Pancreas (tissue), 10 donors: ENCODE measurements at places on chromosomes 11 and 22. TPM values are rescaled to one million over a fixed set of nuclear protein-coding genes. Genes with fewer than 3 reads are reported as not detected.

ZNF408 gene
- total RNA-seq, result 4.3 TPM

USP35 gene
- total RNA-seq, result 5.8 TPM

C11orf42 gene
- total RNA-seq, result not detected

JHY gene
- 2.6 TPM for total RNA-seq

TPBGL gene
- 0.28 TPM for total RNA-seq

SERPING1 gene
- 172 TPM for total RNA-seq

GRCh38 chr11:114441921-114442320 lies 2.7 kb downstream of the REXO2 start:
- peaks cover 11% of the 10 kb centered on the region for H3K36me3 ChIP-seq
- no peak for DNase-seq
- H3K27ac ChIP-seq, result no peak overlapping the region
- H3K4me3 ChIP-seq, result no peak overlapping the region

DNA sequence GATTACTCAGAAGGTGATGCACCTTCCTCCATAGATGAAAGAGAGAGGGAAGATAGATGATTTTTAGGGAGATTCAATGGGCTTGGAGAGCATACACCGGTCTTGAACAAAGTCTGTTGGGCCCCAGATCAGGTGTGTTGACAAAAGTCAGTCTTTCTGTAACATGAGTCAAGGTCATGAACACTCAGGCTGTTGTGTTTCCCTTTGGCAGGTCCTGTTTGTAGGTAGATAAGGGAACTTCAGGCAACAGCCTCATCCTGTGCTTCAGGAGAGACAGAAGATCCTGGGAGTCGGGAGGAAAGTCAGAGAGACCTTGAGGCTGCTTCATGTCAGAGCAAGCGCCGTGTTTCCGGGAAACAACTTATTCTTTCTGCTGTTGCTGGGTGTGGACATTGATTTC lies 703.1 kb downstream of the BRD1 start:
- DNase-seq, result no peak
- H3K4me1 ChIP-seq, result peaks cover 8% of the 10 kb centered on the region
- no peak overlapping the region for H3K4me3 ChIP-seq
- no peaks in the 10 kb centered on the region for H3K27me3 ChIP-seq
- H3K27ac ChIP-seq, result no peak overlapping the region

DNA sequence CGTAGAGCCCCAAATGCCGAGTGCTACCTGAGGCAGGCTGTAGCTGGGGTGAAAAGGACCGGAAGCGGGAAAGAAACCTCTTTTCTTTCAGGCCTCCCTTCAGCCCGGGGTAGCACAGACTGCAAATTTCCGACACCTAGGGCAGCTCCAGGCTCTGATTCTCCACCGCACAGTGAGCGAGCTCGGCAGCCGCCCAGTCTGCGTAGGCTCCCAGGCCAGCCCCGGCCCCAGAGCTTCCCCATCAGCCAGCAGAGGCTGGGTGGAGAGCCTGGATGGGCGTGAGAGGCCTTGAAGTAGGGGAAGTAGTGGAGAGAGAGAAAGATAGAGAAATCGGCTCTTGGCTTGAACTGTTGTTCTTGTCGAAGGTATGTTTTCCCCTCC lies 9.3 kb upstream of the PAX6 start:
- no peak for DNase-seq
- H3K27me3 ChIP-seq, result peaks cover 6% of the 10 kb centered on the region
- H3K27ac ChIP-seq, result peak overlapping the region; percentile 22

DNA sequence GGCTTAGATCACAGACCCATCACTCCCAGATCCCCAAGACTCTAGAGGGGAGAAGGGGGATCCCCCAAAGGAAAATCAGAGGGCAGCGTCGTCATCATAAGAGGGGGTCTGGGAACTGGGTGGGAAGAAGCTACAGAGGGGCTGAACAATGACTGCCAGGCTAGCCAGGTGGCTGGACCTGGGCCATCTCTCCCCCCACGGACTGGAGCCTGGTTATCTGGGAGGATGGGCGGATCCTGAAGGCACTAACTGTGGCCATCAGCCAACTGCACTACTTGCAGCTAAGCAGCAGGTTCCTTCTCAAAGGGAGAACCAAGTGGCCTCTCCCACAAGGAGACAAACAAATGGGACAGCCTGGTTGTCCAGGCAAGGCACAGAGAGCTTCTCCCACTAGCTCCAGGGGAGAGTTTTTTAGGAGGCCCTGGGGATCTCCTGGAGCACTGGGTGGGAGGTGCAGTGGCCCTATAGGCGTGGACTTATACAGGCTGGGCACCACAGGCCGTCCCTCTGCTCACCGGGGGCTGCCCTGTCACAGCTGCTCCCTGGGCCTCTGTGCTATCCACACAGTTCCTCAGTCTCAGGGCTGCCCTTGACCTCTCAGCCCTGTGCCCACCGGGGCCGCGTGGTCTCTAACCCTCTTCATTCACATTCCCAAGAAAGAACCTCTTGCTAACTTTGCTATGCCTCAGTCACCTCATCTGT lies 15.4 kb downstream of the P2RY6 start:
- no peak overlapping the region for H3K27ac ChIP-seq
- no peak overlapping the region for H3K4me3 ChIP-seq
- no peaks in the 10 kb centered on the region for H3K36me3 ChIP-seq
- no peak for DNase-seq
- no peaks in the 10 kb centered on the region for H3K4me1 ChIP-seq

DNA sequence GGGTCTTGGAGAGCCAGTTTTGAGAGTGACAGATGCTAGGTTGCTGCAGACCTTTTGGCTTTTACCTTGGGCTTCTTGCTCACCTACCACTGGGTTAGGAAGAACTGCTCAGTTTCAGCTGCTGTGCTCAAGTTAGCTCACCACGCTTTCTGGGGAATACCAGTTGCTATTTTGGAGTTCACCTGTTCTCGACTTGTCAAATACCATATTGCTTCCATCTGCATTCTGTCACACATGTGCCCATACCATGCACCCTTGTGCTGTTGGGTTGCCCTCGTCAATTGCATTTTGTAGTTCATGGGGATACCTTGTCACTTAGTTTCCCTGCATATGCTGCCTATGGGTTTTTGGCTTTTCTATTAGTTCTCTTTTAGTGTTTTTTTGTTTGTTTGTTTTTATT lies 23.0 kb upstream of the BARX2 start:
- no peak for DNase-seq
- H3K27ac ChIP-seq, result no peak overlapping the region
- no peaks in the 10 kb centered on the region for H3K36me3 ChIP-seq
- H3K4me3 ChIP-seq, result no peak overlapping the region

DNA sequence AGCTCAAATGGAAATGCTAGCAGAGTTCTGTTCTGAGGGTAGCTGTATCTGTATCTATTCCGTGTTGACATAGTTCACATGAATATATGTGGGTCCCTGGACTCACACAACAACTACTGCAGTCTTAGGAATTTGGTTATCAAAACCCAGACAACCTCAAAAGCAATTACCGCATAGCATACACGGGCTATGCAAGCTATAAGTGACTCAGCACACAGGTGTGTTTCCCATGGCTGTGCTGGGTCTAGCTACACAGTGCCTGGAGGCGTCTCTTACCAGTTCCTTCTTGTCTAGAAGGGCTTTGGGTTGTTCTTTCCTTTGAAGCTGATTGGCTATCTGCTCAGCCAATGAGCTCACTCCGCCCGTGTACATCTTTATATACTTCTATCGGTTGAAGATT lies 98.2 kb upstream of the BID start:
- no peaks in the 10 kb centered on the region for H3K4me1 ChIP-seq
- DNase-seq, result no peak
- H3K27ac ChIP-seq, result no peak overlapping the region
- no peaks in the 10 kb centered on the region for H3K27me3 ChIP-seq

GRCh38 chr22:20315337-20316216 lies 4.3 kb downstream of the DGCR6L start:
- H3K4me1 ChIP-seq, result peaks cover 6% of the 10 kb centered on the region
- no peak overlapping the region for H3K27ac ChIP-seq
- H3K36me3 ChIP-seq, result no peaks in the 10 kb centered on the region
- no peak overlapping the region for H3K4me3 ChIP-seq
- H3K27me3 ChIP-seq, result no peaks in the 10 kb centered on the region

GRCh38 chr11:10355257-10355661 lies 50.4 kb downstream of the ADM start:
- H3K4me1 ChIP-seq, result peaks cover 15% of the 10 kb centered on the region
- DNase-seq, result no peak
- no peaks in the 10 kb centered on the region for H3K27me3 ChIP-seq
- H3K36me3 ChIP-seq, result no peaks in the 10 kb centered on the region
- H3K27ac ChIP-seq, result no peak overlapping the region
- H3K4me3 ChIP-seq, result no peak overlapping the region

DNA sequence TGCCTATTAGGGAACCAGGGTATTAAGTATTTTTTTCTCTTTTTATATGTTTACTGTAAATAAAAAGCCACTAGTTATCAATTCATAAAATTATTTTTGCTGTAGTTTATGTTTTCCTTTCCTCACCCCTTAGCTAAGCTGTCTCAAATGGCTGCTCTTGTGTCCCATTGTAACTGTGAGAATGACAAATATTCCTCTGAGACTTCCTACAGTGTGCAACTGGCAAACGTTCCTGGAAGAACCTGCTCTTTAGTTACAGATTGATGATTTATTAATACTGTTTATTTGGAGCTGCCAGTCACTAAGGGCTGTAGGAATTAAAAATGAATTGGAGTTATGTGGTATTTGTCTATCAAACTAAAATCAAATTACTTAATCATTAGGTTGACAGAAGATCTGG lies 675.4 kb upstream of the ARHGAP42 start:
- no peak overlapping the region for H3K4me3 ChIP-seq
- peak overlapping the region; percentile 24 for H3K27ac ChIP-seq
- no peaks in the 10 kb centered on the region for H3K27me3 ChIP-seq

DNA sequence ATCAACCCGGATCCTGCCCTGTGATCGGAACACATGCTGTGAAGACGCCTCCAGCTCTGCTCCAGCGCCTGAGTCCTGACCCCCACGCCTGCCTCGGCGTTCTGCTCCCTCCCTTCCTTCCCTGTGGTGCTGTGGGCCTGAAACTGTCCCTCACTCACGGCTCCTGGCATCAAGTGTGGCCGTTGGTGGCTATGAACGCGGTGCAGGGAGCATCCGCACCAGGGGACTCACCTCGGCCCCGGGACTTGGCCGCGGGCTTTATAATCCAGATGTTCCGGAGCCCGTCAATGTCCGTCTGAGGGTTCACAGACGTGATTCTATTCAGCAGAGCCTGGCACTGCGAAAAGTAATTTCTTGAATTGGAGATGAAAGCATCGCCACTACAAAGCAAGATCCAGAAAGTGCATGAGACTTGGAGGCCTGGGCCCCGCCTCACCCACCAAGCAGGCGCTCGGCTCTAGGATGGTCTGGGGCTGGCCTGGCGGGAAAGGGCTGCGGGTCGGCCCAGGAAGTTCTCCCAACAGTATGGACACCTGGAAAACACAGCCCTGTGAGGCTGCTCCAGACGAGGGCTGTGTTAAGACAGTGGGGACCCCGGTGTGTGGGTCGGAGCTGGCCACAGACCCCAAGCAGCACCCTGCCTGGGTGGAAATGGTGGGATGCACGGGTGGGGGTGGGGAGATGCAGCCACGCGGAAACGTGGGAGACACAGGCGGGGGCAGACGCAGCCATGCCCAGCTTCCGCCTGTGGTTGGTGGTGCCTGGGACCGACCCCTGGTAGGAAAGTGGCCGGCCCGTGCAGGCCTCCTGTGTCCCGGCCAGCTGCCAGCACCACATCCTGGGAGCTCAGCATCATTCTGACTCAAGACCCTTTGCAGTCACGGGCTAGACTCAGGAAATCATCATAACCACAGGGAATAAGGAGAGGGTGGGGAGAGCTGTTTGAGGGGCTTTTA lies 21.8 kb upstream of the IL17REL start:
- no peak for DNase-seq
- H3K27me3 ChIP-seq, result no peaks in the 10 kb centered on the region
- H3K27ac ChIP-seq, result no peak overlapping the region
- H3K4me1 ChIP-seq, result no peaks in the 10 kb centered on the region
